HT-29 (cell line): ENCODE measurements at places on chromosomes 12 and 14.

DNA sequence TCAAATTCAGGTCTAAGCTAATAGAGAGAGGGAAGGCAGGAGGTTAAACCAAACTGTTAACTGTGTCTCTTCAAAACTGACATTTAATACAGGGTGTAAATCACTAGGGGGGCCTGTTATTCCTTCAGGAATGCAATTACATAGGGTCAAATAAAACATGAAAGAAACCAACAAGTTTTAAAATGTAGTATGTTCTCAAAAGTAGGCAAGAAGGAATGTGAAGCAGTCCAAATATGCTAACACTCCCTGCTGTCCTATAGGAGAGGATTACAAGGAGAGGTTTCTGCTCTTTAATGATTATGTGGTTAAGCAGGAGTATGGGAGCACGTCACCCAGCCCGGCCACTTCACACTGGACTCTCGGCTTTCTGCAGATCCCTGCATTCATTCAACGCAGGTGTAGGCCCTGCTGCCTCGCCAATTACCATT, 42.5 kb upstream of the BMP4 start:
- DNase-seq = peak; percentile 34

DNA sequence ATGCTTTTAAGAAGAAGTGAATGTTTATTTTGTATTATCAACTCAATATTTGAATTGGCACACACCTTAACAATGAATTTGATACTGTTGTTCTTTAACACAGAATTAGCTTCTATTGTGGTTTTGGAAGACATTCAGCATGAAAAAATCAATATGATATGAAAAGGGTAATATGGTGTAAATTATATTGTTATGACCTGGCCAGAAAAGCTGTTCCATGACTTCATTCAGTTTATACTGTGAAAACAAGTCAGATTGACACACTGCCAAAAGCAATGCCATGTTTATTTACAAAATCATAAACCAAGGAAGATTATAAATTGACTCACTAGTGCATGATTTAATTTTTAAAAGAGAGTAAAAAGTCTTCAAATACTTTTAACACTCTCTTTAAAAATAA, 851.4 kb upstream of the SEL1L start:
- no peak for DNase-seq

GRCh38 chr14:24436355-24437019, 6.1 kb downstream of the SDR39U1 start:
- peak; percentile 76 for DNase-seq

DNA sequence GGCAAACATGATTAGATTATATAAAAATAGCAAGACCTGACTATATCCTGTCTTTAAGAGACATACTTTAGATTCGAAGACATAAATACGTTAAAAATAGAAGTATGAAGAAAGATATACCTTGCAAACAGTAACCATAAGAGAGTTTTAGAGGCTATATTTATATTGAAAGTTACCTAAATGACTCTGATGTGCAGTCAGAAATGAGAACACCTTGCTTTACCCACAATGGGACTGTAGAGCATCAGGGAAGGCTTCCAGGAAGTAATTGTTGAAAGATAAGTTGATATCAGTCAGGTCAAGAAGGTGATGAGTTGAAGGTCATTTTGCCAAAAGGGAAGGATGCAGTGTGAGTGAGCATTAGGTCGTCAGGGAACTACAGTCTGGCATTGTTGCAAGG, 110.2 kb downstream of the NEDD1 start:
- DNase-seq = no peak

GRCh38 chr14:34009956-34010355, 59.1 kb upstream of the EGLN3 start:
- no peak for DNase-seq

DNA sequence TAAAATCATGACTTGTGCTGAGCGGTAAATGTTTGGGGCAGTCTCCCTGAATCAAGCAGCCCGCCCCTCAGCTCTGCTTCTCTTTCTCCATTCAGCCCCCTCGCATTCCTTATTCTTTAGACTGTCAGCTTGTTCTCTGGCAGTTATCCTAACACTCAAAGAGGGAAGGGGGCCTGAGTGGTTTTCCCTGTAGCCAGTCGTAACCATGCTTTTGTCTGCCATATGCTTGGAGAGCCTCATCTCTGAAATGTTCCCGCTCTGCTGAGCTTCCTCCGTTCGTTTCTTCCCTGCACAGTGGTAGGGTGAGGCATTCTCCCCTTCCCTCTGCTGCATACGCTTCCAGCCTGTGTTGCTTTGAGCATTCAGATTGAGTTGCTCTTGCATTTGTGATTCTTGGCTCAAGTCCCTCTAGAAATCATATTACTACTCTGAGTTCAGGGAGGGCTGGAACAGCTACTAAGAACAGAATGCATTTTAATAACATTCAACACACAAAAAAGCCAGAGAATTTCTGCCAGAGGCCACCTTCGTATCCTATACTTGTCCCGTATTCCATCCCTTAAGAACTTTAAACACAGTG, 119.7 kb downstream of the FBXL14 start:
- DNase-seq = peak; percentile 14

DNA sequence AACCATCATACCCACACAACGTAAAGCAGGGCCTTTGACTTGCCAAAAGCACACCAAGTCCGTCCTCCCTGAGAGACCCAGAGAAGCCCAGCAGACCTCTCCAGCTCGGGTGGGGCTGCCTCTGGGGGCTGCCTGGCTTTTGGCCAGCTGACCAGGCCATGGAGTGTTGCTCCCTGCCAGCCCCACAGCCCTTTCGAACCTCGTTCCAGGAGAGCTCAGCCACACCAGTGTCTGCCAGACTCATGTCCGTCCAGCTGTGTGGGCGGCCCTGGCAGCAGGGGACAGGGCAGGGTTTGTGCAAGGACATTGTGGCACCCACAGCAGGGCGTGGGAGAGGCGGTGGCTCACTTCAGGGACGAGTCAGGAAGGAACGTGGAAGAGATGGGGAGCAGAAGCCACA, 22.6 kb upstream of the IRF2BPL start:
- DNase-seq = no peak

DNA sequence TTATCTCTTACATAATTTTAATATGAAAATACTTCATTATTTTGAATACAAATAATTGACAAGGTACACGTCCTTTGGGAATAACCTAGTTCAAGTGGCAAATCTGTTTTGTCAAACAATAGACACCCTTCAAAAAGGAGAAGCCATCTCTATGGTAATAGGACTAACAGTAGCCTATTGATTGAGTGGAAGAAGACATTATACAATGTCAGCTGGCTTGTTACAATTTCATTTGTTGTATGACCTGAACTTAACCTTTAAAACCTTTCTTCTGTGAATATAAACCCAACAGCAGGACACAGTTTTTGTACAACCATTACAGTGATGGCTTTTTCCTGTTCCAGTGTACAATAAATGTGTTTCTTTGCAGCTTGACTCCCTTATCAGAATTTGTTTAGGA, 8.1 kb downstream of the TMEM260 start:
- DNase-seq = no peak

- DNase-seq = no peak
Measured at GRCh38 chr12:77640356-77640755, 190.3 kb upstream of the NAV3 start.

- no peak for DNase-seq
Measured at GRCh38 chr12:67091204-67091603, 178.0 kb upstream of the CAND1 start.

DNA sequence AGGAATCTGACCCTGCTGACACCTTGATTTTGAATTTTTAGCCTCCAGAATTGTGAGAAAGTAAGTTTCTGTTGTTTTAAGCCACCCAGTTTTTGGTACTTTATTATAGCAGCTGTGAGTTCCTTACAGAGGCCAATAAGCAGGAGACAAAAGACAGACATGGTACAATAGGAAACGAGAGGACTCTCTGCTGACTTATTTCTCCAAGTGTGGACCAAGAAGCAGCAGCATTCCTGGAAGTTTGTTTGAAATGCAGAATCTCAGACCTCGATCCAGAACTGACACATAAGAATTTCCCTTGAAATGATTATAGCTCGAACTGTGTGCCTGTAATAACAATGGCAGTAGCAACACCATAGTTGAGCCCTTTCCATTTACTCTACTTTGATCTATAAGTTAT, 31.9 kb upstream of the LUM start:
- no peak for DNase-seq

- DNase-seq = no peak
Measured at GRCh38 chr14:101236496-101237251, 324.6 kb upstream of the DIO3 start.

GRCh38 chr12:9721394-9722092, 11.4 kb downstream of the CLECL1 start:
- DNase-seq = peak; percentile 6

DNA sequence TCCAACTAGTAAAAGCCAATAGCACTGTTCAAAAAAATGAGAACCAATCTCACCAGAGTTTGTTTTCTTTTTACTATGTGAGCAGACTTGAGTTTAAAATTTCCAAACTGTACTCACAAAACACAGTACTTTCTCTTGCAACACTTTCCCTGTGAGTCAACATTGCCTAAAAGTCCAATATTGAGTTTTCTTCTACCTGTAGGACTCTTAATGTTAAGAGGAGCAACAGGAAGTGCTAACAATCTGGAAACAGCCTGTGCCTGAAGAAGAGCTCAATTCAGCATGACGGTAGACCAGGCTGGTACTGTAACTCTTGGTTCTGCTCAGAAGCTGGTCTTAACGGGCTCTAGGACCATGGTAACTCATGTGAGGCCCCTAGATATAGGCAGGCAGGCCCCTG, 144.3 kb downstream of the MED13L start:
- DNase-seq = no peak

DNA sequence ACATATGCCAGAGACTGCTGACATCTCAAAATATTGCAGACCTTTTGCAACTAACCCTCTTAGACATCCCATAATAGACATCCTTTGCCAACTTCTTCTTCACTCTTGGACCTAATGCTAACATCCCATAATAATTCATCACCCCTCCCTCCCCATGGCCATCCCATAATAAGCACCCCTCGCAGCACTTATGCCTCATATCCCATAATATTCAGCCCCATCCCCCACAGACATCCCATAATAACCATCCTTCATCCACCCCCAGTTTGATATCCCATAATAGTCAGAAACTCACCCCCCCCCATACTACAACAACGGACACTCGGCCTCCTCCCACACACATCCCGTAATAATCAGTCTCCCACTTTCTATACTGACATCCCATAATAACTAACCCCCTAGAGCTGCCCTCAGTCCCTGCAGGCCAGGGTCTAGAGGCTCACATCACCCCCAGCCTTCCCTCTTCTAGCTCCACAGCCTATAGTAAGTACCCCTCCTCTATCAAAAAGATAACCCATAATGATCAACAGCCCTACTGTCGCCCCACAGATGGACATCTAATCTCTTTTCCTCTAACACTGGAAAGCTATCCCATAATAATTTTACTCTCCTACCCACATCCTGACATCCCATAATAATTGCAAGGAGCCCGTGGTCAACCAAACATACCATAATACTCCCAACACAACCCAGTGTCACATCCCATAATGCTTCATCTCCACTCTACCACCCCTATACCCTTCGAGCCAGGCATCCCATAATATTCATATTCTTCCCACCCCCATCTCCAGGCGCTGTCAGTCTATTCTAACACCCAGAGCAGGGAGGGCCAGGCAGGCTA, 792 bp upstream of the CHD4 start:
- peak; percentile 90 for DNase-seq

- DNase-seq = no peak
Measured at GRCh38 chr14:67622675-67623074, 3.0 kb downstream of the ARG2 start.
